ENCODE measurements at places on chromosomes 2 and 18. TPM values are rescaled to one million over a fixed set of nuclear protein-coding genes. Genes with fewer than 3 reads are reported as not detected.

GRCh38 chr2:161044095-161044865 lies 115.9 kb upstream of the TANK start:
- no peak for DNase-seq

- DNase-seq: no peak
Measured at GRCh38 chr18:75491361-75491760, 63.9 kb upstream of the SMIM21 start.

DNA sequence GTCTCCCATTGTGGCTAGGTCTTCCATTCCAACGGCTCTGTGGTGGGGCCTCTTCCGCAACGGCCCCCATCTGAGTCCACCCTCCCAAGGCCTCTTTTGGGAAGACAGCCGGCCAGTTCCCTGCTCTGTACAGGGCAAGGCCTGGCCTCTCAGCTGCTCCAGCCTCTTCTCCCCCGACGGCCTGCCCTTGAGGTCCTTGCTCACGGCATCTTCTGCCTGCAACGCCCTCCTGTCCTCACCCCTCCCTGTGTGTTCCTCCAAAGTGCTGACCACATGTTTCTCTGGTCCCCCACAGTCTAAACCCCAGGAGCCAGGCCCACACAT lies 16.0 kb downstream of the HS6ST1 start:
- no peak for DNase-seq

GRCh38 chr2:10253596-10254372 lies 48.9 kb upstream of the HPCAL1 start:
- DNase-seq: peak; percentile 63

- DNase-seq: no peak
Measured at GRCh38 chr2:1538663-1539062, 125.4 kb downstream of the TPO start.

GRCh38 chr2:158837645-158838044 lies 42.5 kb downstream of the DAPL1 start:
- no peak for DNase-seq

Gene UGT1A5
- not detected for total RNA-seq

- no peak for DNase-seq
Measured at GRCh38 chr2:48107326-48107925, 201.1 kb upstream of the FBXO11 start.

DNA sequence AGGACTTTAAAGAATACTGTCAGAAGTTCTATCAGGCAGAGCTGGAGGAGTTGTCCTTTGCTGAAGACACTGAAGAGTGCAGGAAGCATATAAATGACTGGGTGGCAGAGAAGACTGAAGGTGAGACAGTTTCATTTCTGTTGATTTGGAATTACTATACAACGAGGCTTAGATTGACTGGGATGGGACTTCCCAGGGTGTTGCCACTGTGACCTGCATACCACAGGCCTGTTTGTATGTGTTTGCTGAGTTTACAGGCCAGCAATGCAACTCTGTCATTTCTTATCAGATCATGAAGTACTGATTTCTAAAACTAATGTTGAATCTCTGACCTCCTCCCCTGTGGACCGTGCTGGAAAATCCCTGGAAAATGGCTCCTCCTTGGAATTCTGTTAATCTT lies 11.8 kb downstream of the SERPINB8 start:
- DNase-seq: no peak

- DNase-seq: no peak
Measured at GRCh38 chr2:101508636-101509035, 33.7 kb upstream of the RFX8 start.

DNA sequence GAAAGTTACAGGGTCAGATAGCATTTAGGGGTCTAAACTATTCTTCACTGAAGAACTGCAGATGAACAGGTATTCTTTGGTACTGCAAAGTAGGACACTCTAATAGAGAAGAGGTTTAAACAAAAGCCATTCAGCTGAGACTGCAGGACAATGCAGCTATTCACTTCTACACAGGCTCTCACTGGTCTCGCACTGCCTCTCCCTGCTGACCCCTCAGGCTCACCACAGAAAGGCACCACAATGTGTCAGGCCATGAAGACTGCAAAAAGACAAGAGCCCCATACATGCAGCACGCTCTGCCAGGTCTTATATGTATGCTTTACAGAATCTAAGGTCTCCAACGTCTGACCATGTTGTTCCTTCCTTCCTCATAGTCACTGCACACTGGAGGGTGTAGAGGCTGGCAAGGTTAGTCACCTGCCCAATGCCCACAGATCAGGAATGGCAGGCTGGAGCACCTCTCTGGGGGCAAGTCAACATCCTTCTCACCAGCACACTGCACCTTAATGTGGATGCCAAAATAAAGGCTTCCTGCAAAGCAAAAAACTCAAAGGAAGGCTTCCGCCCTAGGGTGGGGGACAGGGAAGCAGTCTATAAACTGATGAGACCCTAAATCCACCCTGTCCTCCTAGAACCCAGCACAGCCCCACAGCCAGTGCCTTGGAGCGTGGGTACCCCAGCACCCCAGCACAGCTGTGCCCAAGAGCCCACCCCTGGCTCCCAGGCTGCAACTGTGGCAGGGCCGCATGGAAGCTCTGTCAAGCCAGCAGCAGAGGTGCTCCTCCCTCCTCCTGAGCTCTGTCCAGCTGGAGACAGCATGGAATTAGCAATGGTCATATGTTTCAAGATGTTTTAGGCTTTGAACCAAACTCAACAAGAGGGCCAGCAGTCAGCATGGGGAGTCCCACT lies 10.7 kb upstream of the RNU4ATAC start:
- no peak for DNase-seq

DNA sequence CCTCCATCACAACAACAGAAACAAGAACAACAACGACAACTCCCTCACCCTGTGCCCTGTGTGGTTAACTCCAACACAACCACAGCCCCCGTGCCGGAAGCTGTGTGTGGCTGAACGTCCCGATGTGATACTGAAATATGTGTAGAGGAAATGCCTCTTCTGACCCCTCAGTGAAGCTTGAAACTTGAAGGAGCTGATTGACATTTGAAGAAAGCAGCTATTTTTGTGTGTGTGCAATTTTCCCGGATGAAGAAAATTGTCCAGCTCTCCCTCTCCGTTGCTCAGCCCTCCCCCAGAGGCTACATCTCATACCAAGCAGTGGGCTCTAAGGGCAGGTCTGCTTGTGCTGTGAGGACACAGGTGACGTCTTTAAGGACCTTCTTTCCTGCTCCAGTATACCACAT lies 173.8 kb downstream of the ICOS start:
- DNase-seq: no peak

- no peak for DNase-seq
Measured at GRCh38 chr2:16073471-16073870, 133.1 kb downstream of the MYCN start.

- DNase-seq: no peak
Measured at GRCh38 chr2:175937216-175937615, 64.9 kb downstream of the LNPK start.

DNA sequence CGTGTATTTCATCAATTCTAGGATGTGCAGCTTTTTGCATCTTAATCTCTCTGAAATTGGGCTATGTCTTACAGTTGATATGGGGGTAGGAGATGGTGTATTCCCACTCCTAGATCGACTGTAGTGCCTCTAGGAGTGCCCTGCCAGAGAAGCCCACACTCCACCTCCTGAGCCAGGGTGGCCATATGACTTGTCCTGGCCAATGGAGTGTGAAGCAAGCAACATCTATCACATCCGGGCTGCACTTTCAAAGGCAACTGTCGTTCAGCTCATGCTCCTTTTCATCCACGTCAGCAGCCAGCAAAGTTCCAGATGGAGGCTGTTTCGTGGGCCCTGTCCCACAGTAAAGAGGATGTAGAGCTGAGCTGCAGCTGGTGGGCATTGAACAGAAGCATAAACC lies 149.4 kb upstream of the SLC1A4 start:
- DNase-seq: no peak

GRCh38 chr2:2694746-2695145 lies 363.7 kb upstream of the MYT1L start:
- no peak for DNase-seq

DNA sequence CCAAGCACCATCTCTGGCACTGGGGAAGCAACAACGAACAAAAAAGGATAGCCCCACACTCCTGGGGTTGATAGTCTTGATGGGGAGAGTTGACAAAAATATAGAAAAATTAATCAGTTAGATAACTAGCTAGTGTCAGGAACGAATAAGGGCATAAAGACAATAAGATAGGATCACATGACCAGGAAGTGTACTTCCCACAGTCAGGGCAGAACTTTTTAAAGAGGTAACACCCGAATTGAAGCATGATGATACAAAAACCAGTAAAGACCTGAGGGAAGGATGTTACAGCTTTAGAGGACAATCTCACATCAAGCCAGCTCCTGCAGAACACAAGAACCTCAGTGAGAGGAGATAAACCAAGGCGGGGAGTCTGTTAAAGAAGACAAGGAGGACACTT lies 295.4 kb upstream of the CRIM1 start:
- no peak for DNase-seq

Gene COL6A3
- total RNA-seq: 289 TPM

- no peak for DNase-seq
Measured at GRCh38 chr18:36509646-36510197, 212.2 kb downstream of the FHOD3 start.

Gene REG3G
- total RNA-seq: 0.71 TPM

GRCh38 chr18:74351354-74351753 lies 35.7 kb downstream of the C18orf63 start:
- DNase-seq: no peak

DNA sequence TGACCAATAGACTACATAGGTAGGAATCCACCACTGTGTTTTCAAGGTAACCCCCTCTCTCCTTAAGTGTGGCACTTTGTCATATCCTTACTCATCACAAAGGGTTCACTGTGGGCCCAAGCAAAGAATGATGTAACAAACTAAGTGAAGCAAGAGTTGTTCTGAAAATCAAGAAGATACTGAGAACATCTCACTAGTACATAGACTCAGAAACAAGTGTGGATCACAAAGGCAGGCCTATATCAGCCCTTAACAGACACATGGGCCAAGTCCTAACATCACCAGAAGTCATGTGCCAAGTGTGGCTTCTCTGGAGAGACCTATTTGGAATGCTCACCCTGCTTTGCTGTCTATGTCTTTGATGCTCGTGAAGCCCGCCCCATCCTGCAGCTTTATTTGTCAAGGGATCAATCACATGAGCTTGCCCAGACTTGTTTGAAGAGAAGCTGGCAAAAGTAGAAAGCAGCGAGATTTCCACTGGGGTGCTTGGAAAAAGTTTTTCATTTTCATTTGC lies 131.2 kb upstream of the TTC39C start:
- DNase-seq: no peak

GRCh38 chr18:56109757-56110156 lies 521.8 kb upstream of the TCF4 start:
- DNase-seq: no peak

Gene KYNU
- total RNA-seq: 6.8 TPM

DNA sequence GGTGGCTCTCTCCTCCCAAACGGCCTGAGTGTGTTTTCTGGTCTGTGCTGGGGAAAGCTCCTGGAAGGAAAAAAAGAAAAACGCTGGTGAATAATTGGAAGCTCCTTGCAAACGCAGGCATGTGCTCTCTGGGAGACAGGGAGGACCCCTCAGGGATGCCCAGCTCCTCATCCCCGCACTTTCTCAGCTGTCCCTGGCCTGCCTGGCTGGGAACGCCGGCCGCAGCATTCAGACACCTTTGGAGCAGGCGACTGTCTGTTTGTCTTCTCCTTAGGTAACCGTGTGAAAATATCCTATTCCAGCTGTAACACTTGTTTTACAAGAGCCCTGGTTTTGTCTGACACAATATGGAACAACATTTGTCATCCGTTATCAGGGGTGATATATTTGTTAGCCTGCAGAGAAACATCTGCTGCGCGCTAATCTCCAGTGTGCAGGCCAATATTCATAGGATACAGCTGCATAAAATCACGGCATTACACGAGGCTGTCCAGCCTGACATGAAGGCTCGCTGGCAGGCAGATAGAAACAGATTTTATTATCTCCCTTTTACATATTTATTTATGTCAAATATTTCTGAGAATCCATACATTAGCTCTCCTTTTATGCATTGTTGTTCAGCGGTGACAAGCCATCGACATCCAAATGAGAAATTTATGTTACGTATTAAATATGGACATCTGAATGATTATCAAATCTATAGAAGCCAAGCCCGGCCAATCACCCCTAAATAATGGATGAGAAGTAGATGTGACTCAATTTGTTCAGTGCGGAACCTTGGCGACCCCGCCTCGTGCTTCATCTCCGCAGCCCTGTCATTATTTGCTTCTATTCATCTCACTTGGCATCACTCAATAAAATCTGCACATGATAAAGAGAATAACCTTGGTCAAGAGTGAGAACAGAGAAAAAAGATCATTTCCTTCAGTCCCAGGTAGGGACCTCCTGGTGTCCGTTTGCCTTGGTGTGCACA lies 675.1 kb upstream of the SALL3 start:
- DNase-seq: no peak

DNA sequence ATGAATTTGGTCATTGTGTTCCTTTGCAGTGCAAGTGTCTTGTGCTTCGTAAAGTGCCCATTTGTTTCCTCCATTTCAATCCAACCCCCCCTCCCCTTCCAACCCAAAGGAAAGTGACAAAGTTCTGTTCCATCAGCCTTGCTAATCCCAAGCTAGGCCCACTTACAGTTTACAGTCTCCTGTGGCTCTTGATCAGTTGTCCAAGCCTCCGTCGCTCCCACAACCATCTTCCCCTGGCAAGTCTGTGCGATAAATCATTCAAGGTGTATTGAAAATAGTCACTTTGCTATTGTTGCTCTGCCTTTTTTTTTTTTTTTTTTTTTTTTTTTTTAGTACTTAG lies 6.5 kb downstream of the POU3F3 start:
- DNase-seq: no peak

DNA sequence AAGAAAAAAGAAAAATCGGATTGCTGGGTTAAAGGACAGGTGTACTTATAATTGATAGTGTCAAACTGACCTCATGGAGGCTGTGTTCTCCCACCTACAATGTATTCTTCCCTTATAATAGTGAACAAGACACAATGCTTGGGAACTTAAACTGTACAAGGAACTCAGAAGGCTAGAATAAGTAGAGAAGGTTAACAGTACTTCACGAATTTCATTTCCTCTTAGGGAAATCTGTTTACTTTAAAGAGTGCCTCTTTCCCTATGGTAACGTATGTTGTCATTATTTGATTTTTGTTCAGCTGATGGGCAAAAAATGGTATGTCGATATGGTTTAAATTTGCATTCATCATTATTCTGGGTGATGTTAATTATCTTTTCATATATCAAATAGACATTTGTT lies 9.2 kb upstream of the HK2 start:
- DNase-seq: no peak

DNA sequence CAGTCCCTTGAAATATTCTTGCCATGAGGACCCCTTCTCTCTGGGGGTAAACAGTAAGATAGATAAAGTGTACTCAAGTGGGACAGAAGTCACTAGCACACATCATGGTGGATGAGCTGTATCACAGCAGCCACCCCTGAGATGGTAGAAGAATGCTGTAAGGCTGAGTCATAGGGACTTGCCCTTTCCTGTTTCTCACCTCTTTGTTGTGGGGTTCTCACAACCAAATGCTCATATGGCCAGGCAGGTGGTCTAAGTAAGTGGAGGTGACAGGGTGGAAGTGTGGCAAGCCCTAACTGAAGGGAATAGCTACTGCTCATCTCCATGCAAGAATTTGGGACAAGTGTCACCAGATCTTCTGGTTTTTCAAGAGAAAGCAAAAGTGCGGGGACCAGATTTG lies 202.7 kb upstream of the SLC14A2 start:
- no peak for DNase-seq
